ENCODE measurements at places on chromosomes 2 and 18.

DNA sequence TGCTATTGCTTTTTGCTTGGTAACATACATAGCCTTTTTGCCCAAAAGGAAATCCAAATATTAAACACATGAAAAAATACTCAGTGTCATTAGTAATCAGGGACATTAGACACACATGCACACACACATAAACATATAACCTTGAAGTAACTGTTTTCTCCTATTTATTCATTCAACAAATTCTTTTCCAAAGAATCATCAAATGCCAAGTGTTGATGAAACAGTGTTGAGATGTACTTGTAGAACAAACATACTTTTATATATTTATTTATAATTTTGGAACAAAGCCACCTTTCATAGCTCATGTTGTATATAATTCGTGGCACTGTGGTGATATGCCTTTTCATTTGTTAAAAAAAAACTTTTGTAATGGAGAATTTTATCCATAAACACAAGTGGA is 81.0 kb downstream of the APLF start:
- DNase-seq: no peak

GRCh38 chr2:201999279-201999678 is 34.4 kb upstream of the FZD7 start:
- no peak for DNase-seq

- DNase-seq: no peak
Observed at GRCh38 chr2:157497638-157498314, 53.9 kb upstream of the CYTIP start.

- DNase-seq: no peak
Observed at GRCh38 chr2:28586867-28587266, 91.0 kb downstream of the PLB1 start.

GRCh38 chr2:142130111-142131009 is 456 bp downstream of the LRP1B start:
- DNase-seq: no peak

GRCh38 chr18:32812342-32812741 is 39.5 kb upstream of the KLHL14 start:
- no peak for DNase-seq

DNA sequence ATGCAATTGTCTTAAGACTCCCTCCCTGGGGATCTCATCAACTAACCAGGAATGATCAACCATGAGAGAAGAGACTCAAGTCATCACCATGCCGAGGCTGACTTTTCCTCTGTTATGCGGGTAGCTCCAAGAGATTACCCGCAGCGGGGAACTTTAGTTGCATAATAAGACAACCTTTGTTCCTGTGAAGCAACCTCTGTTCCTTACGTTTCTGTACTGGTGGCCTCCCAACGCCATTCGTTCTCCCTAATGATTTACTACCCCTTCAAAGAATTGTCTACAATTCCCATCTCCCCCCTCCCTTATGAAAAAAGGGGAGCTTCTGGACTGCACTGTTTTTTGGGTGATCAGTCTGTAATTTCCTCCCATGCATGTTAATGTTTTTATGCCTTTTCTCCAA is 66.1 kb upstream of the LRPPRC start:
- DNase-seq: no peak

- peak; percentile 77 for DNase-seq
Observed at GRCh38 chr2:241844066-241844728, 14.5 kb downstream of the PDCD1 start.

- DNase-seq: no peak
Observed at GRCh38 chr2:157684940-157685466, 56.3 kb upstream of the ACVR1C start.

DNA sequence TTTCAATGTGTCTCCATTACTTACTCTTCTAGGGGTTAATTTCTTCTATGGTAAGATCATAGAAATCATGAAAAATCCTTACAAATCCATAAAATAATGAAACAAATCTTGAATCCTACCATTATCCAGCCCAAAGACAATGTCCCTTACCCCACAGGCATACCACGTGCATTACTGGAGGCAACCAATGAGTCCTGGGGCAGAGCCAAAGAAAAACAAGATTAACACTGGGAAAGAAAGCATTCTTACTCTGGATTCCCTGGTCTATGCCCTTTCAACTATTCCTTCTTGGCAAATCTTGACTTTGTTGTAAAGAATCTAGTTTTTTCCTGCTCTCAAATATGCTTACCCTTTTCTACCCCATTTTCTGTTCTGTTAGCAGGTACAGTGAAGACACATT is 3.1 kb upstream of the GALNT1 start:
- DNase-seq: no peak

DNA sequence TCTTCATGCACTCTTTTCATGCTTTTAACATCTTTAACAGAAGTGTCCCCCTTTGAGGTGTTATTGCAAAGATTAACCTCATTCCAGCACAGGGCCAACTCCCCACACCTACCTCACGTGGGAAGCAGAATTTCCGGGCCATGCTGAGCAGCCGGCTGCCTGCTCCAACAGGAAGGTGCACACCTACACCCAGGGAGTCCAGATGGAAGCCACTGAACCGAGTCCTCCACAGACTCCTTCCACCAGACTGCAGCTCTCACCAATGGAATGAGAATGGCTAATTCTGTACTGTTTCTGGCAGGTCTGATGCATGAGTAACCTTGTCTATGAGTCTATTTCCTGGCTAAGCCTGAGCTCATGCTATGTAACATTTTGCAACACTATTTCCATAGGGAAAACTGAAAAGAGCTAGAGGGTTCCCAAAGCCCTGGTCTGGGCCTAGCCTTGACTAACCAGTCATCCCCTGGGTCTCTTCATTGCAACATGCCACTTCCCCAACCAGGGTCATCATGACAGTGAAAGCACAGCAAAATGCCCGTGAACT is 11.0 kb downstream of the ERFE start:
- DNase-seq: no peak
